ENCODE measurements at places on chromosomes 6 and 20.
A peak's percentile ranks its signal among the peaks of the same experiment; 100 is the strongest.

DNA sequence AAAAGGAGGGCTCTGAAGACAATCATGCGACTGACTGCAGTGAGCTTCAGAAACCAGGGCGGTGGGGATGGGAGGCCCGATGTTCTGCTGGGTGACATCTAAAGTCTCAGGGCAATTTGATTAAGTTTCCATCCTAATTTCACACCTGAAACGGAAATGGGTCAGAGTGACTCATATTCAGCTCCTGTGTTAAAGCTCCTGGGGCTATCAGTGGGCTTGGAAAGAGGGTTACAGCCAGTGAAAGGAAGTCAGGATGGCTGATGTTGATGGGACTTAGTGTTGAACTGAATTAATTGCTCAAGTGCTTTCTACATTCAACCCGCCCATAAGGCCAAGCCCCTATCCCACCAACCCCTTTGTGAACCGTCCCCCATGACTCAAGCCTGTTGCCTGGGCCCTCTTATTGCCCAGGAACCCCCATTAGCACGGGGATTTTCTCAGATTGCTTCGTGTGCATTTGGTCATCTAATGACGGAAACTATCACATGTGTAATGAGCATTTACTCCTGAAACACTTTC is 47.1 kb upstream of the TBC1D7 start:
- DNase-seq = no peak

DNA sequence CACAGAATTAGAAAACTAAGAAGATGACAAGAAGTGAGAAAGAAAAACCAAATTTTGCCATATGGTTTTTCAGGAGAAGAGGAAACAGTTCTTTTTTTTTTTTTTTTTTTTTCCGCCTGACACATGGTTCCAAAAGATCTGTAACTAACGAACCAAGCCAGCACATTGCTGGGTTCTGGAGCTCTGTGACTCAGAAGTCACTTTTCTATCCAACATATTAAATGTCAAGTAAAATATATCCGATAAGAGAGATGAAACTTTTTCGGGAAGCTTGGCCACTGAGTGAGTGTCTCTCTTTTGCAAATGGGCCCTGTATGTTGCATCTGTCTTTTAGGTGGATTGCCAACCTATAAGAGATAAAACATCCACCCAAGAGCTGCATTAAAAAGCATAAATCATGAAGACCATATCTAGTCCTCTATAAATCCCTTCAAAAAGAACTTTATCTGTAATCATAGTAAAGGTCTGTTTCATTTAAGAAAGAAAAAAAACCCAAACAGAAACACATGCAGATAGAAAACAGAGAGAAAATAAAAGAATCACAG is 4.6 kb downstream of the METTL24 start:
- DNase-seq = no peak

DNA sequence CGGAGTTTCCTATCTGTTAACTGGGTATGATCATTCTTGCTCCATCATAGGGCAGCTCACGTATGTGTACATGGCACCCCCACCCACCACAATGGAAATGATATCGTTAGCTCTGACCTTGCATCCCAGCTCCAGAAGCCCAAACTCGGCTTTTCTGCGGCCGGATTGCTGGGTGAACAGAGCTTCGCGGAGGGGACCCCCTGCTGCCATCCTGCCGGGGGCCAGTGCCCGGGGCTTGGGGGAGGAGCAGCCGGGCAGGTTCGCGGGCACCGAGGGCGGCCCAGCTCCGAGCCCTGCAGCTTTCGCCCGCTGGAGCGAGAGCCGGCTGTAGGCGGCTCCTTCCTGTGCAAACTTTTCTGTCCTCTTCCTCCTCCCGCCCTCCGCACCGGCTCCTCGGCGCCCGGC is 24.9 kb upstream of the FUCA2 start:
- DNase-seq = peak; percentile 40

GRCh38 chr6:17624396-17624795 is 24.3 kb downstream of the FAM8A1 start:
- no peak for DNase-seq

Measured in T-helper 17 cell (primary cell).